Stimulated activated CD8-positive, alpha-beta memory T cell treated with anti-CD3 and anti-CD28 coated beads, Interleukin-12 subunit alpha, Interleukin-12 subunit beta, amount 100 ng/mL, for 4 hours (primary cell): ENCODE measurements at places on chromosomes 2 and 18.

DNA sequence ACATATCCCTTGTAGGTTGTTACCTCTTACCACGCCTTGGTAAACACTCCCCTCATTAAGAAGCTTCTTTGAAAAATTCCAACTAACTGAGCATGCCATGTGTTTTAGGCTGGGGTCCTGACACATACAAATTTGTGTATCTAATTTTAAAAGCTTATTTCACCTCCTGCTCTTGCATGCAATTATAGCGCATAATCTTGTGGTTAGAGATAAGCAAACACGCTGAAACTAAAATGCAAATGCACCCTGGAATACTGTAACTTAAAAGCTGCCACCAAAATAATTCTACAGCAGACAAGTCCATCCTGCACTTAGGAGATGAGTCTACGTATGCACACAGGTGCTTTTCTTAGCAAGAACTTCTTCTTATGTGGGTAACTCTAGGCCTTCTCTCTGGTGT is 990.2 kb downstream of the TSN start:
- DNase-seq, result no peak

GRCh38 chr2:10957391-10957790 is 45.7 kb downstream of the KCNF1 start:
- DNase-seq, result no peak

- no peak for DNase-seq
Measured at GRCh38 chr18:24021505-24021904, 7.0 kb downstream of the TTC39C start.

GRCh38 chr2:125172181-125172580 is 1147.1 kb downstream of the CNTNAP5 start:
- DNase-seq, result no peak

- DNase-seq, result no peak
Measured at GRCh38 chr18:11284811-11285210, 135.4 kb upstream of the PIEZO2 start.

- no peak for DNase-seq
Measured at GRCh38 chr2:26682155-26682554, 10.4 kb upstream of the KCNK3 start.

- DNase-seq, result no peak
Measured at GRCh38 chr2:143881246-143881645, 638.7 kb downstream of the ZEB2 start.

- no peak for DNase-seq
Measured at GRCh38 chr2:126637386-126637785, 18.6 kb upstream of the GYPC start.

DNA sequence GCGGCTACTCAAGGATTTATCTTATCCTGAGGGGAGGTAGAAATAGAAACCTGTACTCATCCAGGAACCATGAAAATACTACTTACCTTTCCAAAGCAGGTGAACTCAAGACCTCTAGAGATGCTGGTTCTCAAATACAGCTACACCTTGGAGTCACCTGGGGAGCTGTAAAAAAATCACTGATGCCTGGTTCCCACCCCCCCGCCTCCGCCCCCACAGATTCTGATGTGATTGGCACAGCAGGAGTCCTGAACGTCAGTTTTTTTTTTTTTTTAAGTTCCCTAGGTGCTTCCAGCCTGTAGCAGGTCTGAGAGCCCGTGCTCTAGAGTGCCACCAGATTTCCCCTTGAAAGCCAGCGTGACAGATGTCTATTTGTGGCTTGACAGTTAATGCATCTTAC is 113.6 kb downstream of the MRO start:
- no peak for DNase-seq

GRCh38 chr18:23861805-23862470 is 152.6 kb upstream of the TTC39C start:
- no peak for DNase-seq

- DNase-seq, result no peak
Measured at GRCh38 chr2:28680657-28681056, 71.0 kb upstream of the PPP1CB start.

DNA sequence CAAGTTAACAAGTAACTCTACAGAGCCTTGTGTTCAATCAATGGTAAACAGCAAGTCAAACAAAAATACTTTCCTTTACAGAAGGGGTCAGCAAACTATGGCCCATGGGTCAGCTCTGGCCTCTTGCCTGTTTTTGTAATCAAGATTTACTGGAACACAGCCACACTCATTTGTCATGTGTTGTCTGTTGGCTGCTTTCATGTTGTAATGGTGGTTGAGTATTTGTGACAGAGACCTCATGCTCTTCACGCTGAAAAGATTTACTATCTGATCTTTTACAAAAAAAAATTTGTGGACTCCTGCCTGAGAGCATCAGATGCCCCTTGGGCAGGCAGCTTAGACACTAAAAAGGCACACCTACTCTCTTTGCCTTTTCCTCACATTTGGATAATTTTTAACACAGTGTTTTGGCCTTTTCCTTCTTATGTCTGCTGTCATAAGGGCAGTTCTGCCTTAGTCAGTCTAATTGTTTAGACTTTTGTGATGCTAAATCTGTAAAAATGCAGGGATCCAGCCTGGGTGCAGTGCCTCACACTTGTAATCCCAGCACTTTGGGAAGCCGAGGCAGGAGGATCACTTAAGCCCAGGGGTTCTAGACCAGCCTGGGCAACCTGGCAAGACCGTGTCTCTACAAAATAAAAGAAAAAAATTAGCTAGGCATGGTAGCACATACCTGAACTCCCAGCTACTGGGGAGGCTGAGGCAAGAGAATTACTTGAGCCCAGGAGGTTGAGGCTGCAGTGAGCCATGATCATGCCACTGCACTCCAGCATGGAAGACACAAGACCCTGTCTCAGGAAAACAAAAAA is 18.3 kb downstream of the IL1B start:
- no peak for DNase-seq

DNA sequence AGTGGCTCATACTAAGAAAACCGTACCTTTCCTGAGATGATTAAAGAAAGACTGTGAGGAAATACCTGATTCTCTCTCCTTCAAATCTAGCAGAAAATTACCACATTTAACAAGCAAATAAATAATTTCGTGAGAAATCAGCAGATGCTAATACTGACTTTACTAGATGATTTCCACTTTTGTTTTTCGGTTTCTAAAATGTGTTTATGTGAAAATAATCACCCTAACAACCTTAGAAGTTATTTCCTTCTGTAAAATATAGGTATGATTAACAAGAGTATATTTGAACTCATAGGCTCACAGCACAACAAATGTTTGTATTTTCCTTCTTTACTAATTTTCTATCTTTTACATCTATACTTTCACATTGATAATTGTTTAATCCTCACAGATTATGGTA is 594.1 kb upstream of the FAM98A start:
- no peak for DNase-seq

GRCh38 chr2:237190966-237191713 is 105.5 kb downstream of the COPS8 start:
- no peak for DNase-seq

GRCh38 chr2:13414897-13415296 is 698.2 kb downstream of the TRIB2 start:
- no peak for DNase-seq

DNA sequence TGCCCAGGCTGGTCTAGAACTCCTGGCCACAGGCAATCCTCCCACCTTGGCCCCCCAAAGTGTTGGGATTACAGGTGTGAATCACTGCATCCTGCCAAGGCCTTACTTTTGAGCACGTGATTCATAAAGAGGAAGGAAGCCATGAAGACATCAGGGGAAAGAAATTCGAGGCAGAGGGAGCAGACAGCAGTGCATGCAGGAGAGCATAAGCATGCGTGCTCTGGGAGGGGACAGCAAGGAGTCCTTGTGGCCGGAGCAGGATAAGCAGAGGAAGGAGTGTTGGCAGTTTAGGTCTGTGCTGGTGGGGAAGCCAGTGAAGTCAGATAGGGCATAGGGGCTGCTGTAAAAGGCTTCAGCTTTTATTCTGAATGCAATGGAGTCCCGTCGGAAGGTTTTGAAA is 400.5 kb upstream of the RAB12 start:
- DNase-seq, result no peak
